ENCODE measurements at places on chromosomes 5 and 9.

DNA sequence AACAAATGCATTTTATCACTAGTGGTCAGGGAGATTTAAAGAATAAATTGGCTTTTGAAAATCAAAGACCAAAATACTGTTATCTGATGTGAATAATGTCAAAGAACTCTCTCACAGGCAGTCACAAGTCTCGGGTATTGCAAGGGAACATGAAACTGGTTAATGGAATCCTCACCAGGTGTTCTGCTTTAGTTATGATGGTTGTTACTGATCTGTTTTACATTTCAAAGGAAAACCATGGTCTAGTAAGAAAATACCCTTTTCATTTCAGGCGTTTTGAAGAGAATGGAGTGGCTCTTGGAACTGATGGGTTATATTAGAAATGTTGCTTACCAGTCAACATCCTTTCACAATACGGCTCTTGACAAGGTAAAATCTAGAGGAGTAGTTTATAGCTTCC is 43.4 kb downstream of the HACD4 start:
- no peak for DNase-seq

GRCh38 chr5:157817387-157817702 is 41.6 kb downstream of the CLINT1 start:
- no peak for DNase-seq

DNA sequence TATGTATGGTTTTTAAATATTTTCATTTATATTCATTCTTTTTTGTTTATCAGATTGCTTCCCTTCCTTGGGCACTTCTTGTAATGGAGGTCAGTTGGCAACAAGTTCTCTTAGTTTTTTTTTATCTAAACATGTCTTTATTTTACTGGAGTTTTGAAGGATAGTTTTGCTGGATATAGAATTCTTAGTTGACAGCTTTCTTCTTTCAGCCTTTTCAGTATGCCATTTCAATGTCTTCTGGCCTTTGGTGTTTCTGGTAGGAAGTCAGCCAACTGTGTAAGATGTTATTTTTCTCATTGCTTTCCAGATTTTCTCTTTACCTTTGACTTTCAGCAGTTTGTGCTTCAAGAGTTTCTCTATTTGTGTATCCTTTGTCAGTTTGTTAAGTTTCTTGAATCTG is 14.2 kb downstream of the SLC12A2 start:
- no peak for DNase-seq

DNA sequence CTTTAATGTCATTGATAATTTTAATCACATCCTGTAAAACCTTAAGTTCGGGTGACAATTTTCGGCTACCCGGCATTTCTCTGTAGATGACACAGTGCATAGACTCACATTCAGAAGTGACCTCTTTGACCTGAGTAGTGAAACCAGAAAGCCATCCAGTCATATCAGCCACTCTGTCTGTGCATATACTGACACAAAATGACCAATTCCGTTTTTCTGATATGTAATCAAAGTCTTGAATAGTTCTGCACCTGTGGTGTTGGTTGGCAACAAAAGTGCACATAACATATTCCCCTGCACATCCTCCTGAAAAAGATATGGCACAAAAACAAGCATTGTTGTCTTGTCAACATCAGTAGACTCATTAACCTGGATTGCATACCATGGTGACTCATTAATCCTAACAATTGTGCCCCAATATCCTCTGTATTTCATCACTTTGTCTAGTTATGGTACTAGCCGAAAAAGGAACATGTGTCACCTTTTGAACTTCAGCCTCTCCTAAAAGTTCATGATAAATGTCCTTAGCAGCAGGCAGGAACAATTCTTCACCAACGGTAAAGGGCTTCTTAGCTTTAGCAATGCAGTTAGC is 4.6 kb upstream of the HNRNPA0 start:
- no peak for DNase-seq

DNA sequence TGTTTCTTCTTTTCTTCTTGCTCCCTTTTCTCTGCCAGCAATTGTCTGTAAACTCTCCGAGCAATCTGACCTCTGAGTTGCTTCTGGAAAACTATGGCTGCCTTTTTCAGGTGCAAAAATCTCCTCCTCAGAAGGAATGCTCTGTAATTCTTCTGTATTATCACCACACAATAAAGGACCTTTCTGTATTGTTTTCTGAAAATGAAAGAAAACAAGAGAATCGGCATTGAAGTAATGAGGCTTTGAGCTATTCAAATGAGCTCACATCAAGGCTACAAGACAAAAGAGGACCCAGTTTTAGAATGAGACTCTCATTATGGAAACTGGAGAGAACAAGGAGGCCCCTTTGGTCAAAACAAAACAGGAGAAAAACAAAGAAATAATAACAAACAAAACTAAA is 86.2 kb upstream of the RETREG1 start:
- DNase-seq, result no peak

- no peak for DNase-seq
Measured at GRCh38 chr9:130661451-130662098, 2.8 kb upstream of the PRDM12 start.

- DNase-seq, result no peak
Measured at GRCh38 chr5:37217976-37218375, 31.2 kb downstream of the CPLANE1 start.

GRCh38 chr5:158200619-158201018 is 341.7 kb upstream of the CLINT1 start:
- DNase-seq, result no peak

DNA sequence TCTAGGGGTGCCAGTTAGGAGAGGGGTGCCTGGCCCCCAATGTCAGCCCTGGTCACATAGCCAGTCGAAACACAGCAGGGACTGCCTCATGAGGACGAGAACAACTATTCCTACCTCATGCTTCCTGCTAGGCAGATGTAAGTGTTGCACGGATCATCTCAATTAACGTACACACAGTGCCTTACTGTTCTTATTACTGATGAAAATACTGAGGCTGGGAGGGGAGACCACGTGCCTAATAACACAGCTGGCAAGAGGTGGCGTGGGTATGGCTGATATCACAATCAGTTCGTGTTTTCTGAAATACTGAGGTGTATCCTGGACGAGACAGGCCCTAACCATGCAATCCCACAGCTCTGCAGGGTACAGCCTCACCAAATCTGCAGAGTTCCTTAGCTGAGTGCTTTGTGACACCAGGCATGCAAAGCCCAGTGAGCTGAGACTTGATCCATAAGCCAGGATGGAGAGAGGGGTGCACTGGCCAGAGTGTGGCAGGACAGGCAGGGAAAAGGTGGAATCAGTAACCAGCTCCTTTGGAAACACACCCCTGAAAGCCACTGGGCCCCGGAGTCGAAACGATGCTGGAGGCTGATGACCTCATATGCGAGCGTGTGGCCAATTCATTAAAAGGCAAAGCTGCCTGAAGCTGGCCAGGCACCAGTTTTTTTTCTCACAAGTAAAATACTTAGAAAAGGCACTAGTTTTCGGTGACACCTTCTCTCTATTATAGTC is 63.9 kb downstream of the PRRT1B start:
- DNase-seq, result no peak
